Brain (organoid and tissue), 16 donors: ENCODE measurements at places on chromosomes 12 and 14.
A peak's percentile ranks its signal among the peaks of the same experiment; 100 is the strongest.

DNA sequence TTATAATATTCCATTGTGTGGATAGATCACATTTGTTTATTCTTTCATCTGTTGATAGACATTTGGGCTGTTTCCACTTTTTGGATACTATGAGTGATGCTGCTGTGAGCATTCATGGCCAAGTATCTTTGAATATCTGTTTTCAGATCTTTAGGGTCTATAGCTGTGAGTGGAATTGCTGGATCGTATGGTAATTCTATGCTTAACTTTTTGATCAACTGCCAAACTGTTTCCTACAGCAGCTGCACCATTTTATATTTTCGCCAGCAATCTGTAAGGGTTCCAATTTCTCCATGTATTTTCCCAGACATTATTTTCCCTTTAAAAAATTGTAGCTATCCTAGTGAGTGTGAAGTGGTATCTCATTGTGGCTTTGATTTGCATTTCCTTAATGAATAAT, 238.1 kb downstream of the AACS start:
- DNase-seq: peak; percentile 75

DNA sequence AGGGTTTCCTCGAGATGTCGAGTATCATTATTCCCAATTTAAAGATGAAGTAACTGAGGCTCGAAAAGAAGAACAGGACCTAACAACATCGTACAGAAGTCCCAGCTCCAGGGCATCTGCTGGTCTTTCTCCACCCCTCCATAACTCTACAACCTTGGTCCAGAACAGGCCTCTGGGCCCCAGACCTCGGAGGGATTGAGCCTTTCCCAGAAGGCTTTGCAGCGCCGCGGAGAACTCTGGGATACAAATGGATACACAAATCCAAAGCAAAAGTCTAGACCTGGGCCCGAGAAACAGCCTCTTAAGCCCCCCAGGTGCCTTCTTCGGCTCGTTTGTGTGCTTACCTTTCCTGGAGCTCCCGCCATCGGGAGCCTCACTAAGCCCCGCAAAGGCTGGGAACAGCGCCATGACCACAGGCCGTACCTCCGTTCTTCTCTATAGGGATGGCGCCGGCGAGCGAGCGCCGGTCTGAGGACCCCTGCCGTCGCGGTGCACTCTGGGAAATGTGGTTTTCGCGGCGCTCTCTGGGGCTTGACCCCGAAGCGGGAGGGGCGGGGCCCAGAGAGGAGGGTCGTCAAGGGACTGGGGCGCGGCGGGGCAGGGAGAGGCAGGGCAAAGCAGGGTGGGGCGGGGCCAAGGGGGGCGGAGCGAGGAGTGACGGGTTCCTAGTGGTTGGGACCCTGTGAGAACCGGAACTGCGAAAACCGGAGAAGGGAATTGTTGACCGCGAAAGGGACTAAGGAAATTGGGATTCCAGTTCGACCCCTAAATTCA, at the start of gene NRDE2:
NRDE2 (minus strand) TSS at position 445 of the 774 bp plus-strand sequence; CDS start at position 408, 37 bp downstream.
- DNase-seq: peak; percentile 97

DNA sequence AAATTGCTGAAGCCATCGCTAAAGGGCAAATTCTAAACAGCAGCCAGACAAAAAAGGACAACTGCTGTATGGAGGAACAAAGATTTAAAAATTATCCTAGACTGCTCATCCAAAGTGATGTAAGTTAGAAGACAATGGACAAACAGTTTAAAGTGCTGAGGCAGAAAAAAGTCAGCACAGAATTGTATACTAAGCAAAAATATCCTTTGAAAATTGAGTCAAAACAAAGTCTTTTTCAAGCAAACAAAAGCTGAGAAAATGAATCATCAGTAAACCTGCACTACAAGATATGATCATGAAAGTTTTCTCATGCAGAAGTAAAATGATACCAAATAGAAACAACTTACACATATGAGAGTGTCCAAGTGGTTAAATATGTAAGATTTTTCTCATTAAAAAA, 43.6 kb downstream of the EML5 start:
- DNase-seq: no peak

DNA sequence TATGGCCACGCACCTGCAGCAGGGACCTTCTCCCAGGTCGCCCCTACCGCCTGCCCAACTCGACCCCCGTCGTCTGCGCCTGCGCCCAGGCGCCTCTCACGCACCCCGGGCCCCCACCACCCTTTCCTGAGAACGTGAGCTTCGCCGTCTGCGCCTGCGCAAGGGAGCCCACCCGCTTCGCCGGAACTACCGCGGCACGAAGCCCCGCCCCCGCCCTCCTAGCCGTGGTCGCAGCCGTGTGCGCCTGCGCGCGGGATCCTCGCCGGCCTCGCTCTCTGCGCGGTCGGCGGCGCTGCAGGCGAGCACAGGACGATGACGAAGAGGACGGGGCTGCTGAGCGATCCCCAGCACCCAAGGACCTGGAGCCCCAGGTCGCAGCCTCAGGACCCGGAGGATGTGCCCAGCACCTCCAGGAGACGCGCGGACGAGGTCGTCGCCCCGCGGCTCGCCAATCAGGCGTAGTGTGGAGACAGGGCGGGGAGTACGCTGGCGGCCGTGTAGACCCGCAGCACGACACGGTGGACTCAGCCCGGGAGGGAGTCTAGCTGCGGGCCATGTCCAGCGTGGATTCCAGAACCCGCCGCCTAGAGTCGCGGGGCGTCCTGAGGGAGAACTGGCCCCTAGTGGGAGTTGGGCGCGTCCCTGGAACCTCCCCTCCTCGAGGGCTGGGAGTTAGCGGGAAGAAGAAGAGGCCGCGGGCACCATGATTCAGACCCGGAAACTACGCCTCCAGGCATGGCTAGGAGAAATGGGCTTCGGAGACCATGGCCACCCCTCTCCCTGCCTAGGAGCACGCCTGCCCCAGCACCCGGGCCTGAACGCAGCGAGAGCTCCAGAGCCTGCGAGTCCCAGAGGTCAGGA, 1120.8 kb upstream of the TMEM132C start:
- DNase-seq: peak; percentile 97

DNA sequence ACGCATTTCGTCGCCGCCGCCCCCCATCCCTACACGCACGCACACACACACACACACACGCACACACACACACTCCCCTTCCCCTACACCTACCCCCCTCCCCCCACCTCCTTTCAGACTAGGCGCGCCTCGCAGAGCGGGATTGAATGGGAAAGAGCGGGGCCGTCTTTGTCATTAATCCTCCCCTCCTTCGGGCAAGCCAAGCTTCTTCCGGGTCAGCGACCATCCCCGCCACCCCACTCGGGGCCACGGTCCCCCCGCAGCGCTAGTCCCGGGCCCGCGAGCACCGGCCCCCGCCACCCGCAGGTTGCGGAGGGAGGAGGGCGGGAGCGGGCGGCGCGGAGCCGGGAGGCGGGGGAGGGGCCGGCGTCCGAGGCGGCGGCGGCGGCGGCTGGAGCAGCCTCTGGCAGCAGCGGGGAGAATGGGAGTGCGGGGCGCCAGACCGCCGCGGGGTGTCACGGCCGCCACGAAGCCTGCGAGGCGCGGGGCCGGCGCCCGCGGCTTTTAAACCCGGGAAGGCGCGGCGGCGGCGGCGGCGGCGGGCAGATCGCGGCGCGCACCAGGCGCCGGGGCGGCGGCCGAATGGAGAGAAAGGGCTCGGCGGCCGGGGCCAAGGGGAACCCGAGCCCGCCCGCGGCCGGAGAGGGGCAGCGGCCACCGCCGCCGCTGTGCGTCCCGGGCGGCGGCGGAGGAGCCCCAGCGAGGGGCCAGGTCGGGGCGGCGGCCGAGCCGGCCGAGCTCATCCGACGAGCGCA, at the start of gene TTC9:
TTC9 (plus strand) TSS at position 369 of the 755 bp plus-strand sequence; CDS start at position 583, 214 bp downstream.
- peak; percentile 76 for DNase-seq

DNA sequence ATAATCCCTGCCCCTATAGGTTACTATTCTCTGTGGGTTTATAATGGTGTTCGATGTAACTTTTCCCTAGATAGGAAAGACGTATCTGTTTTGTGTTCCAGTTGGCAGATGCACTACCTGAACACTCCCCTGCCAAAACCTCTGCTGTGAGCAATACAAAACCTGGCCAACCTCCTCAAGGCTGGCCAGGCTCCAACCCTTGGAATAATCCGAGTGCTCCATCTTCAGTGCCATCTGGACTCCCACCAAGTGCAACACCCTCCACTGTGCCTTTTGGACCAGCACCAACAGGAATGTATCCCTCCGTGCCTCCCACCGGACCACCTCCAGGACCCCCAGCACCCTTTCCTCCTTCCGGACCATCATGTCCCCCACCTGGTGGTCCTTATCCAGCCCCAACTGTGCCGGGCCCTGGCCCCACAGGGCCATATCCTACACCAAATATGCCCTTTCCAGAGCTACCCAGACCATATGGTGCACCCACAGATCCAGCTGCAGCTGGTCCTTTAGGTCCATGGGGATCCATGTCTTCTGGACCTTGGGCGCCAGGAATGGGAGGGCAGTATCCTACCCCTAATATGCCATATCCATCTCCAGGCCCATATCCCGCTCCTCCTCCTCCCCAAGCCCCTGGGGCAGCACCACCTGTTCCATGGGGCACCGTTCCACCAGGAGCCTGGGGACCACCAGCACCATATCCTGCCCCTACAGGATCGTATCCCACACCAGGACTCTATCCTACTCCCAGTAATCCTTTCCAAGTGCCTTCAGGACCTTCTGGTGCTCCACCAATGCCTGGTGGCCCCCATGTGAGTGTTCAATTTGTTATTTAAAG, 11.3 kb downstream of the MAPK1IP1L start:
- DNase-seq: no peak

DNA sequence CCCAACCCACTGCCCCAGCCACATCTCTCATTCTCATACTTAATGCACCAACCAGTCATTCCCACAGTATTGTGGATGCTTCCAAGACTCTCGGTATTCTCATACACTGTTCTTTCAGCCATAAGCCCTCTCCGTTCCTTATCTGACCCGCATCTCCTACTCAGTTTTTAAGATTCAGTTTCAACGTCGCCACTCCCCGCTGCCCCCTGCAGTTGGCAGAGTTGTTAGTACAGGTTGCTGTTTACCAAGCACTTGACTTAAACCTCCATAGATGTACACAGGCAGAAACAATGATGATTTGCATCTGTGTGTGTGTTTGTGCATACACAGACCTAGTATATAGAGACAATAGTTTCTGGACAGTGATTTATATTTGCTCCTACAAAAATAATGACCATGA, 40.2 kb downstream of the PAH start:
- DNase-seq: no peak

DNA sequence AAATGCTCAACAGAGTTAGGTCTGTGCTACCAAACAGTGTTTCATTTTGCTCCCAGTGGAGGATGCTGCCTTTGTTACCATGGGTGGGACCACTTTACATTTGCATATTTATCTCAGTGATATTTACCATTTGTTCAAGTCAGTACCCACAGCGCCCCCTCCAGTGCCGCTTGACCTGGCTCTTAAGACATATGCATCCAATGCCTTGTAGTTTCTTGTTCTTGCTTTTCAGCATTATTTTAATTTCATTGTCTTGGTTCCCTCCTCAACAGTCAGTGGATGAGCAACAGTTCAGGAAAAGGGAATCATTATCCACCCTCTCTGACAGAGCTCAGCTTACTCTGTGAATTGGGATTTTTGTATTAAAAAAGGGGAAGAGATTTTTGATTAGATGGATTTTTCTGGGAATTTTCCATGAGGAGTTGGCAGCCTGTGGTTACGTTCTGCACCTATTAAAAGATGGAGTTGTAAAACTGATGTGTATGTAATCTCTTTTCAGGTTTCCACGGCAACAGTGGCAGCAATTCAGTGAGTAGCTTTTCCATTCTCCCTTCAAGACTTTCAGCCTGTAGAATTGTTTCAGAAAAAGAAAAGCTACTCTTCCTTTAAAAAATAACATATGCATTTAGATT, 240.5 kb upstream of the DAAM1 start:
- peak; percentile 93 for DNase-seq

DNA sequence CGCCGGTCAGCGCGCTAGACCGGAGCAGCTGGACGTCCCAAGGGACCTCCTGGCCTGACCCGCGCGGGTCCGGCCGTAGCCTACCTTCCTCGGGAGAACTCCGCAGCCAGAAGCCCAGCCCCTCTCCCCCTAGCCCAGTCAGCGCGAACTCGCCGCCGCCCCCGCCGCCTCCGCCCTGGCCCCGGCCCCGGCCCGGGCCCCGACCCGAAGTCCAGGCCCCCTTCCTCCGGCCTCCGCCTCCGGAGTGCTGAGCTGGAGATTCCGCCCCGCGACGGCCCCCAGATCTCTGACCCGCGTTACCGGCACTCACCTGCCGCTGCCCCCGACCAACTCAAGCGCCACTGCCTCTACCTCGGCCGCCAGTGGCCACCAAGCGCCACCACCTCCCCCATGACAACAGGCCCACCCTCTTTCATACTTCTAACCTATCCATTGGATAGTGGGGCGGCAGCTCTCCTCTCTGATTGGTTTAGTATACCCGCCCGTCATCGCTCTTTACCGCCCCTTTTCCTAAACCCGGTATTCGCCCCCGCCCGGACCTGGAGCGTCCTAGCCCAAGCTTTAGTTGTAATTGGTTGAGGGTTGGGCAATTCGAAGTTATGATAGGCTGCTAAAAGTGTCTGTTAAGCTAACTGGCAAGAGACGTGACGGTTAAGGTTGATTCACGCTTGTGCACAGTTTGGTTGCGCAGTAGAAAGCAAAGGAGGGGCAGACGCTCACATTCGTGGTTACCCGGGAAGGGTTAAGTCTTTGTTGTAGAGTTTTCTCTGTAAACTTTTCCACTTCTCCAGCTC, at the start of gene NUMB:
NUMB (minus strand) TSS at position 364 of the 794 bp plus-strand sequence. CDS start 102,795 bp downstream, outside the sequence.
- DNase-seq: peak; percentile 100

DNA sequence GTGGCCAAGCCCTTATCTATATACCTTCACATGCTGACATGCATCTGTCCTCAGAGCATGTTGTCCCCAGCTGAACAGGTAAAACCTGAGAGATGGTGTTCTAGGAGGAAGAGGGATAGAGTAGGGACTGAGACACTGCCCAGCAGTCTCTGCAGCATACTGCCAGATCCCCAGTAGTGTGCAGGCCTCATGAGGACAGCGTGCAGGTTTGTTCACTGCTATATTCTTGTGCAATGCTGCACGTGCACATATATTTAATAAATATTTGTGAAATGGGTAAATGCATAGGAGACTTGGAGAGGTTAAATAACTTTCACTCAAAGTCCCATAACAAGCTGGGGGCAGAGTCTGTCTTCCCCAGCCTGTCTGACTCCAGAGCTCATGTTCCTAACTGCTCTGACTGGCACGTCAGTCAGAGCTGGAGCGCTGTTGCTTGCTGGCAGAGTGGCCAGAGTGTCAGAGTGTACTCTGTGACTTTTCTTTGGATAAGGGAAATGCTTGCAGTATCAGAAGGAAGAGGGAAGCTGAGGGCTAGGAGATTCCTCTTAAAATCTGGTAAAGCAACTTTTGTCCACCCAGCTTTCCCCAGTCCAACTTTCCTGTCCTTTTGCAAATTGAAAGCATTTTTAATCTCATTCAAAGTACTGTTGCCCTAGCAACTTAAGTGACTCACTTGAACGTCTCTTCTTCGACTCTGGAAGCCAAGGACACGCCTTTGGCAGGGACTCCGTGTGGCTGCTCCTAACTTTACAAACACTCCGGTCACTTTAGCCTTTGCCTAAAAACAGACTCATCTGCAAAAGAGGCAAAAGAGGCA, 14.9 kb upstream of the POLR3B start:
- no peak for DNase-seq

GRCh38 chr14:73267474-73267873, 30.2 kb downstream of the PAPLN start:
- no peak for DNase-seq

DNA sequence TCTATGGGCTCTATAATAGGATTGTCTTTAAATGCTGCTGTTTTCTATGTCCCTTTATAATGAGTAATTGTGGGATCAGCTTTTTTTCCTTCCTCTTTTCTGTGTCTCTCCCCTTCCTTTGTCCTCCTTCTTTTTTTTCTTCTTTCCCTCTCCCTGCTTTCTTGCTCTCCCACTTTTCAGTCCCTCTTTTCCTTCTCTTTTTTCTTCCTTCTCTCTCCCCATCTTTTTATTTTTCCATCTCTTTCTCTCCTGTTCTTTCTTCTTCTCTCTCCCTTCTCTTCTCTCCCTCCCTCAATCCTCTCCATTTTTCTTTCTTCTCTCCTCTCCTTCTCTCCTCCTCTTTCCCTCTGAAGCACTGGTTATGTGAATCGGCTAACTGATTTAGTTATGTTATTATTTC, 62.5 kb upstream of the RD3L start:
- no peak for DNase-seq
